Diencephalon (tissue), 1 donor: ENCODE measurements at places on chromosomes 4 and X. TPM values are rescaled to one million over a fixed set of nuclear protein-coding genes. Genes with fewer than 3 reads are reported as not detected.

TMPRSS11D gene
- not detected for total RNA-seq

PNCK gene
- 52.6 TPM for total RNA-seq

ANXA5 gene
- 76.4 TPM for total RNA-seq

SULT1B1 gene
- 0.69 TPM for total RNA-seq

XAGE1A gene
- not detected for total RNA-seq

IQCM gene
- not detected for total RNA-seq

AKAP4 gene
- not detected for total RNA-seq

PAGE5 gene
- not detected for total RNA-seq

AFF2 gene
- total RNA-seq = 126 TPM

GAGE12F gene
- total RNA-seq = not detected
